ENCODE measurements at places on chromosomes 3 and 15. TPM values are rescaled to one million over a fixed set of nuclear protein-coding genes. Genes with fewer than 3 reads are reported as not detected.

GRCh38 chr3:30034246-30034991 lies 572.0 kb upstream of the TGFBR2 start:
- no peak for DNase-seq

DNA sequence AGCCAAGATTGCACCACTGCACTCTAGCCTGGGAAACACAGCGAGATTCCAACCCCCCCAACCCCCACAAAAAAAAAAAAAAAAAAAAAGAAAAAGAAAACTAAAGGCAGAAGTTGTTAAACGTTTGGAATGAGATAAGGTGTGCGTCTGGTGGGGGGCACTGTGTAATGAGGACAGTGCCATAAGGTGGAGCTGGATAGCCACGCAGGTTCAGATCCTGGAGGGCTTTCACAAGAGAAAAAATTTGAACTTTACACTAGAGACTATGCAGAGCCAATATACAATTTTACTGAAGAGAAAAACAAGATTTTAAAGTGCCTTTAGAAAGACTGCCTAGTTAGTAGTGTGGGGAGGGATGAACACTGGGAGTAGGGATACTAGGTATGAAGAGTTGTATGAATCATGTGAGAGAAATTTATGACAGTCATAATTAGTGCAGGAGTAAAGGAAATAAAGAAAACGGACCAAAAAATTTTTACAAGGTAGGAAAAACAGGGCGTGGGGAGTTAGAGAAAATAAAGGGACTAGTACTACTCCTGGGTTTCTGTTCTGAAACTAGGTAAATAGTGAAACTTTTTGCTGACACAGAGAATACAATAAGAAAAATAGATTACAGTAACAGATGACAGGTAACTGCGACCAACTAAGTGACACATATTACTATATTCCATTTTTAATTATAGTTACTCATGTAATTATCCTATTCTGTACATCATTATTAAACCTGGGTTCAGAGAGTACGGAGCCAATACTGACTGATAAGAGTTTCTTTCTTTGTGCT lies 108.1 kb downstream of the PEAK1 start:
- no peak for DNase-seq

DNA sequence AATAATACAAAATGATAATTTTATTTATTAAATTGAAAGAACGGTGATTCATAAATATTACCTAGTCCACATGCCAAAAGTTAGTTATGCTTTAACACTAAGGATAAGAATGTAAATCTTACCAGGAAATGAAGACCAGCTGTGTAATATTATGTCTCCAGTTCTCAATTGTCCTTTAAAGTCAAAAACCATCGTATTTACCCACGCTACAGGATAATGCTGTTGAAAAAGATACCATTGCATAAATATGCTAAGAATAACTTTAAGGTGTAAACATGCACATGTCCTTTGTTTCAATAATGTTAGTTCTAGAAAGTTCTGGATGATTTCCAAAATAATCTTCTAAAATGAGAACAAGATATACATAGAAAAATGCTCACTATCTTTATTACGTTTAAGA lies 103.5 kb downstream of the FAIM start:
- no peak for DNase-seq

DNA sequence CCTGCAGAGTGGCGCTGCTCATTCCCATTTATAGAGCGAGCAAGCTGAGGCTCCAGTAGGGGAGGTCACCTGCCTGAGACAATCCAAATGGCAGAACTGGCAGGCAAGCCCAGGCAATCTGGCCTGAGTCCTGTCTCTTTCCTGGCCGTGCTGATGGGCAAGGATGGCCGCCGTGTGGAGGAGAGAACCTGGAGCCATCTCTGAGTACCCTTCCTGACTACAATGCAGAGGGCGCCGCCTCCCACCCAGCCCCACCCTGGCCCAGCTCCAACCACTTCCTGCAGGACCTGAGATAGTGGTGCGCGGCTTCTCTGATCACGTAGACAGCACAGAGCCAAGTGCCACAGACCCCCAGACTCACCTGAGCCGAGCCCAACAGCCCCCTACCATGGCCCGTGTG lies 7.0 kb downstream of the TLR9 start:
- no peak for DNase-seq

SNTN gene
- not detected for total RNA-seq

- DNase-seq: no peak
Observed at GRCh38 chr3:53161450-53161819, 426 bp downstream of the PRKCD start.

NPAP1 gene
- not detected for total RNA-seq

DNA sequence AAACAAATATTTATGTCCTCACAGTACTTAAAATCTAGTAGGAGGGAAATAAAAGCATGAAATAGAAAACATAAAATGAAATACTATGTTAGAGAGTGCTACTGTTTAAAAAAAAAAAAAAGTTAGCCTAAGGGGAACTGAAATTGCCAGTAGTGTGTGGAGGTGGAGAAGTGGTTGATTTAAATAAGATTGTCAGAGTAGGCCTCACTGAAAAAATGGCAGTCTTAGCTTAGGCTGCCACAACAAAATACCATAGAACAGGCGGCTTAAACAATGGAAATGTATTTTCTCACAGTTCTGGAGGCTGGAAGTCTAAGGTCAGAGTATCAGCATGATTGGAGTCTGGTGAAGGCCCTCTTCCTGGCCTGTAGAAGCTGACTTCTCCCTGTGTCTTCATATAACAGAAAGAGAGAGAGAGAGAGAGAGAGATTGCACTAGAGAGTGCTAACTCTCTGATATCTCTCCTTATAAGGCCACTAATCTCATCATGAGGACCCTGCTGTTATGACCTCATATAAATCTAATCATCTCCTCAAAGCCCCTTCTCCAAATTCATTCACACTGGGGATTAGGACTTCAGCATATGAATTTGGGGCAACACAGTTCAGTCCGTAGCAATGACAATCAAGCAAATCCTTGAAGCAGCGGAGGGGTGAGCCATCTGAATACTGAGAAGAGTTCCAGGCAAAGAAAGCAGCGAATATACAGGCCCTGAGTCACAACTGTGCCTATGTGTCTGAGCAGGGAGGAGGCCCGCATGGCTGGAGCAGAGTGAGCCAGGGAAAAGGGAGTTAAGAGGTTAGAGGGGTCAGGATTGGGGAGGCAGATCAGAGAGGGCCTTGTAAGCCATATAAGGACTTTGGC lies 23.6 kb upstream of the LRRC34 start:
- DNase-seq: peak; percentile 27

GXYLT2 gene
- 1.5 TPM for total RNA-seq

GRCh38 chr3:161957467-161957866 lies 460.9 kb downstream of the OTOL1 start:
- no peak for DNase-seq

DNA sequence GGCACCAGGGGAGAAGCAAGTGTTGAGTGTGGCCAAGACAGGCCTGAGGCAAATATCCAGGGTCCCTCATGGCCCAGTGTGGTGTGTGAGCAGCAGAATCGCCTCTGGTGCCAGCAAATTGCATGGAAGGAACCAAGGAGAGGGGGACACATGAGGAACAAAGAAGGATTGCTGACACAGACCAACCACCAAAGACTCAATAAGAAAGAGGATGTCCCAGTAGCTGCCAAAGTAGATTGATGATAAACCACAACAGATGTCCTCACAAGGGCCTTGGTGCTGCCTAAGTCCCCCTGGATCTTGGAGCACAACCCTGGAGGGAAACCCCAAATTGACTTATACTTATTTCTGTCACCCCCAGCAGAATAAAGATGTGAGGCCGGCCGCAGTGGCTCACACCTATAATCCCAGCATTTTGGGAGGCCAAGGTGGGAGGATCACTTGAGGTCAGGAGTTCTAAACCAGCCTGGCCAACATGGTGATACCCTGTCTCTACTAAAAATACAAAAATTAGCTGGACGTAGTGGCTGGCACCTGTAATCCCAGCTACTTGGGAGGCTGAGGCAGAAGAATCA lies 10.6 kb downstream of the SRGAP3 start:
- no peak for DNase-seq

GRCh38 chr15:60795889-60796288 lies 316.9 kb upstream of the ICE2 start:
- peak; percentile 76 for DNase-seq

DNA sequence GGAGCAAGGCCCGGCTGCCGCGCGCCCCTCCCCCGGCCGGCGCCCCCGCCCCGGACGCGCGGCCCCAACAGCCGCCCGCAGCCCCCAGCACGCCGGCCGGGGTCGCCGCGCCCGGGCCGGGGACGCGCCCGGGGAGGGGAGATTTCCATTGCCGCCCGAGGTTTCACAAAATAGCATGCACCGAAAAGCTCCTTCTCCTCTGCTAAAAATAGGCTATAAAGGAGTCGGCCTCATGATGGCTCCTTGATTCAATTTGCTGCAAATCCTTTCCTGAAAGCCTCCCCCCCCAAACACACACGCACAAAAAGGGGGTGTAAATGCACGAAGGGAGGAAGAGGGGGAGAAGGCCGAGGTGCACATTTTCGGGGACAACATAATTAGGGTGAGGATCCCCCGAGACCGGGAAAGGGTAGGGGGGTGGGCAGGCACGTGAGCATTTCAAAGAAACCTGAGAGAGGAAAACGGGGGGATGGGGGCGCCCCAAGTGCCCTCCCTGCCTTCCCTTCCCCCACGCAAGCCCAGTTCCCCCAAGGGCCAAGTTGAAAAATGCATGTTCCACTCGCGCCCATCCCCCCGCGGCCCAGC lies 734 bp downstream of the TBL1XR1 start:
- no peak for DNase-seq

DNA sequence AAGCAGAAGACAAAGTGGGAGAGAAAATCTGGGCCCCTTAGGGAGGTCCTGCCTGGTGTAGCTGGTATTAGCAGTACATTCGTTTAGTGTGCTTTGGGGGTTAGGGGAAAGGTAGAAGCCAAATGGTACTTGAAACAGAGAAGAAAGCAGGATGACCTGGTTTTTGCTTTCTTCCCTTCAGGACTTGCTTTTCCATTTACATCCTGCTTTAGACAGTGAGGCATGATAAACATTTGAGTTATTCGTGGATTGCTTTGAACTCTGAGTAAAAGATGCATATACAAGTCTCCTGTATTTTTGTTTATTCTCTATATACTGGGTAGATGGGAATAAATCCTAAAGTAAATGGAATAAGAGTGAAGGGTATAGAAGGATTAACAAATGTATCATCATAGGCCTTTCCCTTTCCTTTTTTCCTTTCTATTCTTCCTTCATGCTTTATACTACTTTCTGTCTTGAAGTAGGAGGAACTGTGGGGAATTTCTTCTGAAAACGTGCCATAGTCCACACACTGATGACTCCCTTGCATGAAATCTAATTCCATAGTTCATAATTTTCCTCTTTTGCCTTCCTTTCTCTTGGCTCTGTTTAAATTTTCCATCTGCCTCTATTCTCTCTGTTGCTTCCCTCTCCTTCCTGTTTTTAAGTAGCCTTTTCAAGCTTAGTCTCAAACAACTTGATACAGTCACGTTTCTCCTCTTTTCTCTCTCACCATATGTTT lies 139.5 kb upstream of the RBMS3 start:
- no peak for DNase-seq

VWA5B2 gene
- not detected for total RNA-seq

PLA2G4E gene
- total RNA-seq: 0.05 TPM

GRCh38 chr3:133588784-133589465 lies 15.4 kb downstream of the CDV3 start:
- DNase-seq: no peak

CKMT1A gene
- total RNA-seq: not detected

GCSAM gene
- total RNA-seq: 100 TPM

DNA sequence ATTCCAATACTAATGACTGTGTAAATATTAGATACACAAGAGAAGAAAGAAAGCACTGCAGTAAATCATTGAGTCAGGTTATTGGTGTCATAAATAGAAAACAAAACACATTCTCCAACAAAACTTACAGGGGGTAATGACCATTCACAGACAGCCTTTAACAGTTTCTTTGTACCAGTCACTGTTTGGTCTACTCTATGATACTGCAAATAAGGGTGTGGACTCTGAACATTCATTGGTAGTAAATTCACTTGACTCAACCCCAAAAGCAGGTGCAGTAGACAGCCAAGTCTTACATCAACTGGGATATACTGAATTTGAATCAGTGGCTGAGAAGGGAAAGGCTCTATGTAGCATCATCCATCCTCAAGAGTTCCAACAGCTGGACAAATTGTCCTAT lies 463.5 kb downstream of the FOXP1 start:
- DNase-seq: no peak

- peak; percentile 30 for DNase-seq
Observed at GRCh38 chr3:180679178-180680096, at the start of gene CCDC39. Gene CCDC39 (minus strand): TSS chr3:180679489. CDS start chr3:180679380, 109 bp downstream.

DNA sequence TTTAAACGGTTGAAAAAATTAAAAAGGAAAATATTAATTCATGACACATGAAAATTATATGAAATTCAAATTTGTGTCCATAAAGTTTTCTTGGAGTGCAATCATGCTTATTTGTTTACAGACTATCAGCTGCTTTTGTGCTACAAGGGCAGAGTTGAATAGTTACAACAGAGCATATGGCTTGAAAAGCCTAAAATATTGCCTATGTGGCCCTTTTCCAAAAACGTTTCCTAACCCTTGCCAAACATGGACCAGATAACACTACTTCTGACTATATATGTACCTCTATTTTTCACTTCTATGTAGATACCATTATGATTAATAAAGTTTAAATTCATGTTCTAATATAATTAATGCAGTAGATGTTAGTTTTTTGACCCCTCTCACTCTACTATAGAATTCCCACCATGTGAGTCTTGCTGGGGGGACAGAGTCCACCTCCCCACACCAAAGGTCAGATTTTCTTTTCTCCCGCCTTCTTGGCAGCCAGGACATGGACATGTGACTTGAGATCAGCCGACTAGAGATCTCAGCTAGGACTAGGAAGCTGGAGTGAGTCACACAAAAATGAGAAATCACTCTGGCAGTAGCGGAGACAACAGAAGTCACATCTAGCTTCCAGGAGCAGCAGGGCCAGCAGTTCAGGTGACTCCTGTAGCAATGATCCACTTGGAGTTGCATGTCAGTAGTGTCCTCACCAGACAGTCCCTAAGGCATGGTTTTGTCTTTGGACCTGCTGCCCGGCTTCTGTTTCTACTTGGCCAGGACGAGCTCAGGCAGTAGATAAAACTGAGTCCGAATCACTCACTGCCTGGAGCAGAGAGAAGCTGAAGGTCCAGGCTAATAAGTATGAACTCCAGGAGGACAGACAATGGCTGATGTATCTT lies 22.4 kb downstream of the CIAO2A start:
- no peak for DNase-seq

- no peak for DNase-seq
Observed at GRCh38 chr3:55091381-55092225, 163.7 kb upstream of the LRTM1 start.

DNA sequence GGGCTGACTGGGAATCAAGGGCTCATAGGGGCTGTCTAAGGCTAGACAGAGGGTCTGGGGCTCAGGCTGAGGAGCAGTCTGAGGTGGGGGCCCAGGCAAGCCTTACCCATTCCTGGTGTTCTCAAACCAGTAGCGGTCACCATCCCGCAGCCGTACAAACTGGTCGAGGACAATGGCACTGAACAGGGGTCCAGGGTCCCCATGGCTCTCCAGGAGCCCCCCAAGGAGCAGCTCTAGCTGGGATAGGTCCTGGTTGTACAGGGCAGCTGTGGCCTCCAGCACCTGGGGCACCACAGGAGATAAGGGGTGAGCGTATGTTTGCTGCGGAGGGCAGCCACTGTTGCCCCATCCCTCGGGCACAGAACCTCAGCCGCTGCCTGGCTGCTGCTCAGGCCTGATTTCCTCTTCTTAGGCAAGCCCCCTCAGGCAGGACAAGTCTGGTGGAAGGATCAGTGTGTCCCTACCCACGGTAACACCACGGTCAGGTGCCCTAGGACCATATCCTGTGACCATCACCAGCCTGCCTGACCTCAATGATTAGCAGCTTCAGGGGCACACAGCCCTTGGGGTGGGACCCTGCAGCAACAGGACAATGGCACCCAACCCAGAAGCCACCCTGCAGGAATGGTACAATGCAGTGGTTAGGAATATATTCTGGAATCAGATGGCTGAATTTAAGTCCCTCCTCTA lies 5.9 kb downstream of the DUOX2 start:
- DNase-seq: no peak
